ENCODE measurements at places on chromosomes 5 and 9.

GRCh38 chr9:106697750-106698502 lies 165.0 kb upstream of the ZNF462 start:
- no peak for DNase-seq

DNA sequence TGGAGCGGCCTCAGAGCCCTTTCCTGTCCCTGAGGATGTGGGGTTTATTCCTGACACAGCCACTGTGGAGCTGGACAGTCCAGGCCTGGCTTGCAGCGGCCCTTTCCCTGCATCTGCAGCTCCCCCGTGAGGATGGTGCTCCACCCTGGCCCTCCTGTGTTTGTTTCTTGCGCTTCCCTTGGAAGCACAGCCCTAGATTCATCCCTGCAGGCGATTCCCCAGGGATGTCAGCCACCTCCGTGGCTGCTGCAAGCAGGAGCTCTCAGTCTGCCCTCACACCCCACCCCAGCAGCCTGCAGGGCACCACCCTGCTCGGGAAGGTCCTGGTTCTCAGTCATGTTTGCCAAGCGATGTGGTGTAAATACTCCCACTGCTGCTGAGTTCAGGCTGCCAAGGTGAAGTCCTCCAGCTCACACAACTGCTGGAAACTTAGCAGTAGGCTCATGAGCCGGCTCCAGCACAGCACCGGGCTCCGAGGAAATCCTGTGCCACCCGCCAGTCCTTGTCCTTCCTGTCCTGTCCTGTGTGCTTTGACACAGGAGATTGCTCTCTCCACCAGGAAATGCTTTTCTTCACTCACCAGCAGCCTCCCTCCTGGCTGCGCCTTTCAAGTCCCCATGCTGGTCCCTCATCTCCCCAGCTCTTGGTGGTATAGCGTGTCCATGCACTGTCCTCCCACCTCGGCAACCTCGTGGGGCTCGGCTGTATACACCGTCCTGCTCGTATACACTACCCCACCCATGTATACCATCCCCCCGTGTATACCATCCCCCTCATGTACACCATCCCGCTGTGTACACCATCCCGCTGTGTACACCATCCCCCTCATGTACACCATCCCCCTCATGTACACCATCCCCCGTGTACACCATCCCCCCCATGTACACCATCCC lies 16.2 kb downstream of the ROPN1L start:
- peak; percentile 70 for DNase-seq

DNA sequence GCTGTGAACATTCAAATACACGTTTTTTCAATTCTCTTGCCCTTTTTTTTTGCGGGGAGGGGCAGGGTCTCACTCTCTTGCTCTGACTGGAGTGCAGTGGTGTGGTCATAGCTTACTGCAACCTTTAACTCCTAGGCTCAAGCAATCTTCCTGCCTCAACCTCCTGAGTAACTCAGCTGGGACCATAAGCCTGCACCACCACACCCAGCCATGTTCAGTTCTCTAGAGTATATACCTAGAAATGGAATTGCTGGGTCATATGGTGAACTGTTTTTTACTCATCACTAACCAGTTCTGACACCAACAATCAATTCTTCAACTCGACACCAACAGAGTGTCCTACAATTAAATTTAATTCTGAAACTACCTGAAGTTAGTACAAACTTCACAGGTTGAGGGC lies 85.5 kb upstream of the ZNF169 start:
- no peak for DNase-seq

DNA sequence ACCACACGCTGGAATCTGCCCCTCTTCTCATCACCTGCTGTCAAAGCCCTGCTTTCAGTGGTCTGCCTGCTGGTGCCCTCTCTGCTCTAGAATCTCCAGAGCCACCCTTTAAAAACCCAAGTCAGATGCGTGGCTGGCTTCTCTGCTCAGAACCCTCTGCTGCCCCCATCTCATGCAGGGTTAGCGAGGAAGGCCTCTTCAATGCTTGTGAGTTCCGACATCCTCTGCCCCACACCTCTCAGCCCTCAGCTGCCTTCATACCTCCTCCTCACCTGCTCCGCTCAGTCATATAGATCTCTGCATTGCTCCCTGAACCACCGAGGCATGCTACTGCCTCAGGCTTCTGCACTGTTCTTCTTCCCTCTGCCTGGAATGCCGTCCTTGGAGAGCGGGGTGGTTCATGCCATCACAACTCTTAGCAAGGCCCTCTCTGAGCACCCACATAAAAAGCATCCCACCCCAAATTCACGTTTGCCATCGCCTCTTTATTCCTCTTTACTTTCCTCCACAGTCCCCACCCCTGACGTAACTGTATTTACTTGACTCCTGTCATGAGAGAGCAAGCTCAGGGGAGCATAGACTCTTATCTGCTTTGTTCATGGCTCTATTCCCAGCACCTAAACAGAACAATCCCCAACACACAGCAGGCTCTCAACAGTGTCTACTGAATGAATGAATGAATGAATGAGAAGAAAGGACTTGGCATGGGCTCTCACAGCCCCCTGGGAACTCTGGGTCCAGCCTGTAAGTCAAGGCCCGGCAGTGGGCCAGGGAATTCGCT lies 10.4 kb downstream of the SHB start:
- DNase-seq = no peak

- no peak for DNase-seq
These were observed 34.8 kb downstream of the ZNF462 start for GRCh38 chr9:106897751-106898150.

DNA sequence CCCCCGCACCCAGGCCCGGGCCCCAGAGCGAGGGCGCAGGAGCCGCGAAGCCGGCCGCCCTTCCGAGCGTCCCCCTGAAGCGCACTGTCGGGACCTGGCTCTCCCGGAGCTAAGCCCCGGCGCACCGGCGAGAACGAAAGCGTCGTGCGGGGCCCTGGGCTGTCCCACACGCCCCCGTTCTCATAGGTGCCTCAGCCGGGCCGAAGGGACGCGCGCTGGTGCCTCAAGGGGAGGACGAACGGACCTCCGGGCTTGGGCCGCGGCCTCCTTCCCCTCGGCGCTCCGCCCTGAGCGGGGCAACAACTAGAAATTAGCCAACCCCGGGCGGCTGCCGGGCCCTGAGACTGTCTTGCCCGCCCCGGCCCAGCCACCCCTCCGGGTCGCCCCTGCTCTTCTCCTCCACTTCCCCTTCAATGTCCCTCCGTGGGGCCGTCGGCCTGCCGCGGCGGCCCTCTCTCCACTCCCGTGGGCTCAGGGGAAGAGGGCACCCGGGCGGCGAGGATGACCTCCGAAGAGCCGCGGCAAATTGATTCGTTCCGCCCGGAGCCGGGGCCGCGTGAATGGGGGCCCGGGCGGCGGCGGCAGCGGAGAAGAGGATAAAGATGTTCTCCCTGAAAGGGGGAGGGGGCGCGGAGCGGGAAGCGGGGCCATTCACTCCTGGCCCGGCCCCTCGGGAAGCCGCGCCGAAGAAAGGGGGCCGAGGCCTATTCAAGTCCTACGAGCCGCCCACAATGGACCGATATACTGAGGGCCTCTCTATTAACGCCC lies 3.5 kb upstream of the PRDM12 start:
- DNase-seq = no peak

DNA sequence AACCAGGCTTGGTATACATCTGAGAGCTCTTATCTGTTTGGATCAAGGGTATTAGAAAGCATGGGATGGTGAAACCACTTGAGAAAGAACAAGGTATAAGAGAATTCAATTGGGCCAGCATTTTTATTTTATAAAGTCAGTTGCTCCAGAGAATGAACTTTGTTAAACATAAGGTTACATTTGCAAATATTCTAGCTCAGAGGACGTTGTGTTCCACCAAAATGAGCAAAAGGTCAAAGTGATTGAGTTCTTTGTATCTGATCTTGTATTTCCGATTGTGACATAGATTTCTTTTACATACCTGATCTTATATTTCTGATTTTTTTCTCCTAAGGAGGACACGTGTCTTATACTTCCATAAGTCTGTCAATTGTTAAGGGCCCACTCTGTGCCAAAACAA lies 8.6 kb upstream of the STARD4 start:
- no peak for DNase-seq
